ENCODE measurements at places on chromosomes 6 and 20.

- no peak for DNase-seq
Measured at GRCh38 chr6:168575346-168576098, 134.5 kb downstream of the SMOC2 start.

DNA sequence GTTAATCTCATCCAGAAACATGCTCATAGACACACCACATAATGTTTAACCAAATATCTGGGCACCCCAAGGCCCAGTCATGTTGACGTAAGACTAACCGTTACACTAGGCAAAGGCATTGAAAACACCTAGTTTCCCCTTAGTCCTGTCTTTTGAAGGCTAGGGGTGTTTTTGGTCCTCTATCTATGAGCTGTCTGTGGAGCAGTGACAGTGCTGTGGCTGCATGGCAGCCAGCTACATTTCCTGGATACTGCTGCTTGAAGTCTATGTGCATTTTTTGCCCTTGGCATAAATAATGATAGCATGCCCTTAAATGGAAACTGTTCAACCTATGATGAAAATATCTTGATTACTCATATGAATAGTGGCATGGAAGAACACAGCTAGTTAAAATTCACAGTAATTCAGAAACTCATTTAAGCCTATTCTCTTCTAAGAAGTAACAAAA lies 18.6 kb downstream of the FARS2 start:
- no peak for DNase-seq

DNA sequence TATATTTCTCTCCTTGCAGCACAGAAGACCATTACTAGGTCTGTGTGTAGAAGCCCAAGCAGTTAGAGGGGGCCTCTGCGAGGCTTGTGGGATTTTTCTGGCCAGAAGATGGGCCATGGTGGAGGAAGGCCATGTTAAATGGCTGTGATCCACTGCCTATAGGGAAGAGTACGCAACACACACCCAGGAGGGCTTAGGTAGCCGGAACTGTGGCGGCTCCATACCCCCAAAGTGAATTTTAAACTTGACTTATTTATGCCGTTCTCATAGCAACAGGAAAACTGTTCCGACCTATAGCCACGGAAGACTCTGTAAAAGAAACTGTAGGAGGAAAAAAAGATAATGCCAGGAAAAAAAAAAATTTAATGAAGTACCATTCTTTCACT lies 69.5 kb downstream of the SLX4IP start:
- no peak for DNase-seq

- no peak for DNase-seq
Measured at GRCh38 chr20:56801971-56802755, 173.1 kb downstream of the TFAP2C start.

DNA sequence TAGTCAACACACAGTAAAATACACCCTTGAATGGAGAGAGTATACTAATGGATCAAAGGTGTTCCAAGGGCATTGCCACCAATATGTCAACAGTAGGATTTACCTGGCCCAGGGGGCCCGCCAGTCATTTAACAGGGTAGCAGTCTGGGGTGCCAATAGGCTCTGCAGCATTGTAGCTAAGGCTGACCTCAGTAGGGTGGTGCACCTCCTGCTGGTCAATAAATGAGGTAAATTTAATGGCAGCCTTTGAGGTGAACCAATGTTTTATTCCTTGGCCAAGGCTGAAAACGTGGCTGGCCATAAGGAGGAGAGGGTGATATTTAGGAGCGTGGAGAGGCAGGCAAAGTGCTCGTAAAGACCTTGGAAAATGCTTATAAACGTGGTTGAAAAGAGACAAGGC lies 147.2 kb downstream of the RPS12 start:
- no peak for DNase-seq

- no peak for DNase-seq
Measured at GRCh38 chr20:40887105-40887504, 141.5 kb upstream of the TOP1 start.

Measured in stimulated activated CD4-positive, alpha-beta T cell treated with anti-CD3 and anti-CD28 coated beads, Interleukin-1b, Interleukin-23, amount 100 ng/mL, for 4 hours (primary cell).